ENCODE measurements at places on chromosomes 11 and 22. TPM values are rescaled to one million over a fixed set of nuclear protein-coding genes. Genes with fewer than 3 reads are reported as not detected.

Gene MMP12
- 0.35 TPM for total RNA-seq

Gene BLID
- total RNA-seq = not detected

Gene C22orf31
- not detected for total RNA-seq

Gene OR52D1
- not detected for total RNA-seq

Gene DDI1
- not detected for total RNA-seq

Gene KDM4E
- total RNA-seq = not detected

Gene SLC43A3
- 90.9 TPM for total RNA-seq

Gene SMTNL1
- total RNA-seq = not detected

- DNase-seq = no peak
These were observed at the start of gene RDX for GRCh38 chr11:110296226-110297075. Gene RDX (minus strand): TSS chr11:110296614. CDS start chr11:110279692, 16,922 bp downstream.

DNA sequence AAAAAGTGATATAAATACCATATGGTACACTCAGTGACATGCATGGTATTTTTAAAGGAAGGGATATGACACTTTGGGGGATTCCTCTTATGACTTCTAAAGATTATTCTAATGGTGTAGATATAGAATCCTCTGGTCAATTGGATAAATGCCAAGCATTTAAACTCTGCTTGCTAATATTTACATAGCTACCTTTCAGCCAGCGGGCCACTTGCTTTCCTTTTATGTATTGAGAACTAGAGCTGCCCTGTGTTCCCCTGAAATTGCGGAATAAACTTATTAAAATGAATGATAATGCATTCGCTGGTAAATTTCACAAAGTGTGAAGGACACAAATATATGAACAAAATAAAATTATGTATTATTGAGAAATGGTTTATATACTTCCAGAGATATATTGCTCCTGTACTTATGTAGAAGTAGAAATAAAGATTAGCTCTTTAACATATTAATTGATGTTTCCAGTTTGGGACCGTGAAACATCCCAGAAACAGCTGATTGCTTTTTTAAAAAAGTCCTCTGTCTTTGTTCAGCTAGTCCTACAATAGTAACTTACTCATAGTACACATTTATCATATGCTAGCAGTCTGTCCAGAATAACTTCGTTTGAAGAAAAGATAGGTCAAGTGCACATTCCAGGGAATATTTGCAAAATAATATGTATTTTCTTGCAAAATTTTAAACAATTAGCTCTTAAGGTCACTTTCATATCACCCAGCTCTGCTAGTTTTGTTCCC lies 40.1 kb upstream of the CARD18 start:
- no peak for DNase-seq

DNA sequence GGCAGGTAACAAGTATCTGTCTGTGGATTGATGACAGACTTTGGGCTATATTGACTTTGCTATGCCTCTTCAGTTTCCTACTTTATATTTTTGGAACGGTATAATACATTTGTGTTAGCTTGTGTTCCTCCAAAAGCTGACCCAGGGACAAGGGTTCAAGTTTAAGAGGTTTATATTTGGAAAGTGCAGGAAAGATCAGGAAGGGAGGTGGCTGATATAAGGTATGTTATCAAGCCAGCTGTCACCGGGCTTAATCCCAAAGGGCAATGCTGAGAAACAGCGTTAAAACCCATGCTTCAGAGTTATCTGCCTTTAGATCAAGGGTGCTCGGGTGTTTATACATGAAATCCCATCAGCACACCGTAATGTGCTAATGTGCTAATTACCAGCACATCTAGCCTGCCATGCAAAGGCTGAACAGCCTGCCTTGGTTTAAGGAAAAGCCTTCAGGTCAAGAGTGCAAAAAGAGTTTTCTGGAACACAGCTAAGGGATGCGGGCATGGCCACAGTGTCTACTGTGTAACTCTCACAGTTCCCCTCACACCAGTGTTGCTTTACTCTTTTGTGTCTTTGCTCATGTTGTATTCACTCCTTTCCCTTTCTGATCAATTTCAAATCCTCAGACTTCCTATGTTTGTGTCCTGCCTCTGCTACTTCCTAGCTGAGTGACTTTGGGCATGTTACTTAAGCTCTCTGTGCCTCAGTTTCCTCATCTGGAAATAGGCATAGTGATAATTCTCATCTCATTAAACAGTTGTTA lies 77.5 kb downstream of the BDNF start:
- no peak for DNase-seq

DNA sequence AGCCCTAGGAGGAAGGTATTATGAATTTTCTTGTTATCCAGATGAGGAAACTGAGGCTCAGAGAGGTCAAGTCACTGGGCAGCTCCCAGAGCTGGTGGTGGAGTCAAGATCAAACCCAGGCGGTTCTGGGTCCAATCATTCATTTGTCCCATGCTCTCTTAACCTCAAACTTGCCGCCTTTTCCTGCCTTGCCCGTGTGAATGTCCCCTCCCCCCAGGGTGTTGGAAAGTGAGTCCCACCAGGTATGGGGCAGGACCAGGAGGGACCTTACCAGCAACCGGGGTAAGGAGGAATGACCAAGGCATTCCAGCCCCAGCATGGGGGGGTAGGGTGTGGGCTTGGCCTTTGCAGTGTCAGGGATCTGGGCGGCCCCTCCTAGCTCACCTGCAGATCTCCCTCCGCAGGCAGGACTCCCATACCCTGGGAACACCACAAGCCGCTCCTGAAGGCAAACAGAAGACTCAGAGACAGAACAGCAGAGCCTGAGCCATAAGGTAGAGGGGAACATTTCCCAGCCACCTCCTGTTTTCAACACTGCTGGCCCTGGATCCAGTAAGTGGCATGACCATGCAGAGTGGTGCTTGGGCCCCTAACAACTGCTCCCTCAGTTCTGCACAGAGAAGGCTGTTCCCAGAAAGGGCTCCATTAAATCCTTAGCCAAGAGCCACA lies 41.2 kb upstream of the SYT7 start:
- DNase-seq = no peak

- no peak for DNase-seq
These were observed 111.7 kb downstream of the TEAD1 start for GRCh38 chr11:12785901-12786300.

DNA sequence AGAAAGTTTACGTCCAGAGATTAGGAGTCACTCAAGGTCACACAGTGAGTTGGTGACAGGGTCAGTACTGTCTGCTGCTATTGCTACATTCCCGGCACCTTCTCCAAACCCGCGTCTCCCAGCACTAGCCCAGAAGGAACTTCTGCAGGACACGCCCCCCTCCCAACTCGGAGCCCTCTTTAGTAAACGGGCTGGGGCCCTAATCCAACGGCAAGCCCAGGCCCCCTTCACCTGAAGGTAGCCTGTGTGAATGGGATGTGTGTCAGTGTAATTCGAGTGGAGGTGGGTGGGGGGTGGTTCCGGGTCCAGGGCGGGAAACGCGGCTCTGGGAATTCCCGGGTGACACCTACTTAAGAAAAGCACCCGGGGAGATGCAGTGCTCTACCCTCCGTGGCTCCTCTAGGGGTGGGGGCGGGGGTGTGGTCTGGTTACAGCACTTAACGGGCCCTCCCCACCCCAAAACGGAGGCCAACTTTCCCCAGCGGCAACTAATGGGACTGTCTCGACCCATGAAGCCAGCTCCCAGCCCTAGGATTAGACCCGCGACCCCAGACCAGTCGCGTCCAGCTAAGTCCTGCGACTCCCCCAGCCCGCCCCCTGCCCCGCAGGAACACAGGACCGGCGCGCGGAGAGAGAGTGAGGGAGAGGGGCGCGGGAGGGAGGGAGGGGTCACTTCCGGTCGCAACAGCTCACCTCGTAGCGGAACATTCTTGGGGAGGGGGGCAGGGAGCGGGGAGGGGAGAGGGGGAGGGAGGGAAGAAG lies 468 bp downstream of the PATL1 start:
- DNase-seq = peak; percentile 22

DNA sequence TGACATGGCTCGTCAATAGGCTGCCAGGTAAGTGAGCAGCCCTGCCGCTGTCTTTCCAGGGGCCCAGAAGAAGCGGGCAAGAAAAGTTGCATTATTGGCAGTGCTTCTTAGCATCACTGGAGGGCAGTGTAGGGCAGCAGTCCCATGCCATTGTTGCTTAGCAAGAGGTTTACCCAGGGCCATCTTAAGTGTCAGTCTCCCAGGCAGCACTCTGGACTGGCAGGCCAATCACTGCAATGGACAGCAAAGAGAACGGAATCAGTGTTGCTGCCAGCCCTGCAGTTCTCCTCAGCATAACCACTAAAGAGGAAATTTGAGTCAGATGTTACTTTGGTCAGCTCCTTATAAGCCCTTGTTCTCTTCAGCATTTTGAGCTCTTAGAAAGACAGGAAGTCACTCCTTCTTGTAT lies 13.4 kb upstream of the GRK2 start:
- no peak for DNase-seq

All from esophagus squamous epithelium (tissue), 5 donors.